CD4-positive, alpha-beta T cell (primary cell): ENCODE measurements at places on chromosomes 5 and 9.

GRCh38 chr5:127699416-127699815, 3.8 kb upstream of the CCDC192 start:
- no peak for DNase-seq

- no peak for DNase-seq
Measured at GRCh38 chr5:178333821-178334481, 101.3 kb upstream of the PHYKPL start.

DNA sequence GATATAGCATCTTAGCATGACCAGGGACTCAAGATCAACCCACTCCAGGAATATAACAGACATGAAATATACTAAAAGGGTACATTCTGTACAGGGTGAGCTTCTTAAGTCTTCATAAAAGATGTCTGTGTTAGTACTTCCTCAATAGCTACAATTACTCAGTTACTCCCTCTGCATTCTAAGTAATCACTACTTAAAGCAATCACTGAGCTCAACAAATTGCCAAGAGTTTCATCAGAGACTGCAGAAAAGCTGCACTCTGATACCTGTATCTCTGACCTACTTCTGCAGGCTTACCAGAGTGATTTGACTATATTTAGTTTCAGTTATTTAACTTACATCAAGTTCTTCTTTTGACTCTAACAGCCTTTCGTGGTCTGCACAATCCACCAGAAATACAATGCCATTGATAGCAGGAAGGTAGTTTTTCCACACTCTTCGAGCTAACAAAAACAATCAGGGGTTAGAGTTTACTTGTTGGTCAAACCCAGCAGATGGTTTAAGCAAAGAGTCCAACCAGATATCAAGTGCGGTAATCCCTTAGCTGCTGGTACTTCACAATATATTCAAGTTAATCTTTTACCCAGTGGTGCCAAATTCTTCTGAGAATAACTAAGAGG, 23.3 kb downstream of the SAR1B start:
- DNase-seq = no peak

DNA sequence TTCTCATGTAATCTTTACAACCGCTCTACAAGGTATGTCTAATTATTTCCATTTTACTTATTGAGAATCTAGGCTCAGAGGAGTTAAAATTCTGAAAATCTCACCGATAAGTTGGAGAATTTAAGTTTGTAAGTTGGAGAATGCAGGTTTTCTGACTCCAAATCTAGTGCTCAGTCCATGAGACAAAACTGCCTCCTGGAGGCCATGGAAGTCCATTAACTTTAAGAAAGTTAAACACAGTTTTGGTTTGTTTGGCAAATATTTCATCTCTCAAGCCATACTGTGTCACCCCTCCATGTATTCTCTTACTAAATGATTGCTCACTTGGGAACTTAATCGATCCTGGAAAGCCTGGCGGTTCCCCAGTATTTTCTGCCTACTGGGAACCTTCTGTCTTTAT, 52.6 kb downstream of the INIP start:
- no peak for DNase-seq

GRCh38 chr5:132684491-132684890, 10.7 kb downstream of the IL4 start:
- no peak for DNase-seq

DNA sequence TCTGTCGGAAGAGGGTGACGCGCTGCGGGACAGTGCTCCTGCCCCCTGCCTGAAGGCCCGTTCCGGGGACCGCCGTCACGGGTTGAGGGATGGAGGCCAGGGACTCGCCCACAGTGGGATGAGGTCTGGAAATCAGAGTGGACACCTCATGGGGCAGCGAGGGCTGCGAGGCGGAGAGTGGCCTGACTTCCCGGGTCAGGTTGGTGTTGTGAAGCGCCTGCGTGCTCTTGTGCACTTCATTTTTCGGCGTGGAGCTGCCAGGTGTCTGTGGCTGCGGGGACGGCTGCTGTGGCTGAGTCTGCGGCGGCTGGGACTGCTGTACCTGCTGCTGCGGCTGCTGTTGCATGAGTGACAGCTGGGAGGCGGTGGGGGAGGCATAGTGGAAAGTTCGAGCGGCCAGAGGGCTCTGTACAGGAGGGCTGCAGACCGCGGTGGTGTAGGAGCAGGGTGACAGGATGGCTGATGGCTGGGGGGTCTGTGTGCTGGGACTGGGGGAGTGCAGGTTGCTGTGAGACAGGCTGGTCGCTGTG, 434.1 kb downstream of the HCN1 start:
- DNase-seq = no peak

GRCh38 chr5:2797981-2798380, 46.5 kb upstream of the IRX2 start:
- DNase-seq = no peak

DNA sequence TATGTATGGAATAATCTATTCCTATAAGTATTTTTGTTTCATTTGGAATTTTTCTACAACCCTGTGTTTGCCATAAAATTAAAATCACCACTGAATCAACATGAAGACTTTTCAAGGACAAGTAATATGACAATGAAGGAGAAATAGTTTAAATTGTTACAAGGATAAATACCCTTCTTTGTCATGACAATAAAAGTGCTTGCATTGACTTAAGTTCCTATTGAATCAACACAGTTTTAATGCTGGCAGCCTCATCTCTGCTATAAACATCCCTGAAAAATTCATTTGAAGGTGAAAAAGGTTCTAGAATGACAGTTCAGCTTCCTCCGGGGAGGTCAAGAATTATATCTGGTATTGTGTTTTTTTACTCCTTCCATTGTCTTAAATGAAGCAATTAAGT, 1105.1 kb upstream of the CDH9 start:
- no peak for DNase-seq

DNA sequence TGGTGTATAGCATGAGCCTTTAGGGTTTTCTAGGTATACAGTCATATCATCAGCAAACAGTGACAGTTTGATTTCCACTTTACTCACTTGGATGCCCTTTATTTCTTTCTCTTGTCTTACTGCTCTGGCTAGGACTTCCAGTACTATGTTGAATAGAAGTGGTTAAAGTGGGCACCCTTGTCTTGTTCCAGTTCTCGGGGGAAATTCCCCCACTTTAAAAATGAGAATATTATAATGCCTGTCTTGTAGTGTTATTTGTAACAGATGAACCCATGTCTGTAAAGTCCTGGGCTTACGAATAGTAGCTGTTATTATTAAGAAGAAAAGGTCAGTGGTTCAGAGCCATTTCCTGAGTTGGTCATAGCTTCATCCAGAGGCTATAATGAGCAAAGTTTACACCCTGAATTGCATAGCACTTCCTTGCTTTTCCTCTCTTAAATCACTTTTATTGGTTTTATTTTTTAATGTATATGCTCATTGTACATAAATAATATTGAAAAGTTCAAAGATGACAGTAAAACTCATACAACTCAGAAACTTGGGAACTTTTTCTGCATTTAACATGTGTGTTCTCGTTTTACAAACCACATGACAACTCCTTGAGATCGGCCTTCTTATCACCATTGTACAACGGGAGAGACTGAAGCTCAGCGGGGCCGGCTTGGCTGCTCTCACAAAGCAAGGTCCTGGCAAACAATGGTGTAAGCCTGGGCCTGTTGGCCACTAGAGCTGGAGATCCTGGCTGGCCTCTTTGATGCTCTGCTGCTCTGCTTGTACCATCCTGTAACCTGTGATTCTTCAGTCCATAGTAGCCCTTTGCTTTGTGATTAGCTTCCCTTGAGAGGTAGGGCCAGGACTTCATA, 85.2 kb downstream of the CYFIP2 start:
- no peak for DNase-seq

DNA sequence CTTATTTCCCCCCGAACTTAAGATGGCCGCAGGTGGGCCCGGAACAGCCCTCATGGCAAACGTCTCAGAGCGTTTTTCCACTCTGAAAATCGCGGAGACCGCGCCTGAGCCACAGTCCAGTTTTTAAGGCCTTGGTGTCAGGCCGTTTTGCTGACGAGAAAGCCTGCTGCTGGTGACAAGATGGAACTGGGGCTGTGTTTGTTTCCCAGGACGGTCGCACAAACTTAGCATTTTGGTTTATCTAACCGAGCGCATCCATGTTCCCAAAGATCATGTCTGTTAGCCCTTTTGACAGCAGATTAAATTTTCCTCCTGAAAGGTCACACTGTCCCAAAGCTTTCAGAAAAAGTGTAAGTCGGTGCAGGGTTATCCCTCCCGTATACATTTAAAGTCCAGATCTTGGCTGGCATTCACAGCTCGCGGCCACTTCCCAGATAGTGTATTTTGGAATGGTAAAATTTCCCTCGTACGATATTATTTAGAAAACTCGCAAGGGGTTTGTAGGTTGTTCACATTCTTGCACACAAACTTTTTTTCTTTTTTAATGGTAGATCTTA, 812 bp downstream of the SREK1 start:
- DNase-seq = no peak

- no peak for DNase-seq
Measured at GRCh38 chr5:149782018-149782894, 52.1 kb downstream of the PPARGC1B start.

GRCh38 chr9:106526716-106527204, 336.2 kb upstream of the ZNF462 start:
- no peak for DNase-seq

DNA sequence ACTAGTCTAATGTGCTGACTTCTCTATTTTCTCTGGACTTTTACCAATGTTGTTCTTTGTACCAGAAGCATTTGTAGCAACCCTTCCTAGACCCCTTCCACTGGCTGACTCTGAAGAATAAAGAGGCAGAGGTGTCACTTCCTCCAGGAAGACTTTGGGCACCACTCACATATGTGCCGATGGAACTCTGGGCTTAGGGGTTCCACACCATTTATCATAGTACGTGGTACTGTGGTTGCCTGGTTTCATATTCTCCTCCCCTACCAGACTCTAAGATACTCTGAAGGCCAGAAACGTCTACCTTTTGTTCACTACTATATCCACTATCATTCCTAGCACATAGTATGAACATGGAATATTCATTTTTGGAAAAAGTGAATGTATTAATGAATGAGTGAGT, 88.0 kb downstream of the BNC2 start:
- DNase-seq = no peak

DNA sequence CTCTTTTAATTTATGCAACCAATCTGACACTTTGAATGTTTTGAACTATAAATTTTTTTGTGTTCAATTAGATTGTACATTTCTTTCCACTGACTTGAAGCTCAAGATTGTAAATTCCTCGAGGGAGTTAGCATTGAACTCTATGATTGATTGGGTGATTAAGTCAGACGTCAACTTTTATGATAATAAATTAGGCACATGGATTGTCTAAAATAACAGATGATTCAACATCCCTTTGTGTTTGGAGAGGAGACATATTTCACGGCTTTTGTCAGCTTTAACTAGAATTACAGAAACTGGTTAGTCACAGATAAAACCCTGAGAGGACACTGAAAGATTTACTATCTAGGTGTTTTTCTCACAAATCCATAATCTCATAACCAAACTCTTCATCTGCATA, 32.7 kb upstream of the TXNDC8 start:
- DNase-seq = no peak

DNA sequence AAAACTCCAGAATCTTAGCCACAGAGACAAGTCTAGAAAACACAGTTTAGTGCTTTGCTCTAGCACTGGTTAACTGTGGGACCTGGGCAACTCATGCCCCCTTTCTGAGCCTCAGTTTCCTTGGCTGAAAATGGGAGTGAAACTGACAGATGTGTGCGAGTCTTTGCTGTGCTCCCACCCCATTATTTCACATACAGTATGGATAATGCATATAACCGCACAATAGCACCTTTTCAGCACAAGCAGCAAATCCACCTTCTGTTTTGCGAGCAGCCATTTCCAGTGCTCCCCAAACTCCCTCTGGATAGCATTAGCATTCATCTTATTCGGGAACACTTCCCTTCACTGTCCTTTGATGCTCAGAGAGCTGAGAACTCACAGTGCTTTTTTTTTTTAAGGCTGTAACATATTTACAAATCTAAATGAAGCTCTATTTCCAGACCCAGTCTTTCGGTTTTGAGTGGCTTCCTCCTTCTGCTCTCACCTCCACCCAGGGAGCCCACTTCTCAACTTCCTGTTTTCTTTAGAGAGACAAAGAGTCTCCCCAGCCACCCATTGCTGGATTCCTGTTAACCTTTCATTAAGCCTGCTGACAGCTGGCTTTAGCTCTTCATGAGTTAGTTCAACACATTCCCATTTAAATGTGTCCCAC, 49.2 kb downstream of the TIMD4 start:
- DNase-seq = no peak

- no peak for DNase-seq
Measured at GRCh38 chr9:134602547-134603362, 38.8 kb upstream of the COL5A1 start.

- DNase-seq = no peak
Measured at GRCh38 chr5:105131045-105131444, 1568.5 kb upstream of the NUDT12 start.

DNA sequence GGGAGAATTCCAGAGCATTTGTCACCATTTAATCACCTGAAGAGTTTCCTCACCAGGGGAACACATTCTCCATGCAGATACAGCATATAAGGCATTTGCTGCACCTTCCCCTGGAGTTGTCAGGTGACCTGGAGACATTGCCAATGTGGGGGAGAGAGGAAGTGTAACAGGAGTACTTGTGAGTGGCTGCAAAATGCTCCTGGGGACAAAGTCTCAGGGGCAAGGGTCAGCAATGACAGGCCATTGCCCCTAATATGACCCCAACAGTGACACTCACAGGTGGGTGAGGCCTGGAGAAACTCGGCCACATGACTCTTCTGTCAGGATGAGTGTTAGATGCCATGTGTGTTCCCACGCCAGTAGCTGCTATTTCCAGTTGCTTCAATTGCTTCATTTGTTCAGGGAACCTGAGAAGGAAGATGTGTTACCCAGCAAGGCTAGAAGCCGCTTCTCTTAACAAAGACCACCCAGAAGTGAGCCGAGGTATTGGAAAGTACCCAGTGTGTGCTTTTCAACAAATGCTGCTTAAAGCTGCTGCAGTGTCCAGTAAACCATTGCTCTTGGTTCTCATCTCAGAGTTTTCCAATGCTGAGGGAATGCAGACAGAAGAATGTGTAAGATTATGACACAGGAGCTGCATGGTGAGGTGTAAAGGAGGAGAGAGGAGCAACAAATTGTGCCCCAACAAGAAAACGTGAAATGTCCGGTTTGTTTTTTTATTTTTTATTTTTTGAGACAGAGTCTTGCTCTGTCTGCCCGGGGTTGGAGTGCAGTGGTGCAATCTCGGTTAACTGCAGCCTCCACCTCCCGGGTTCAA, 128.2 kb upstream of the SLC44A1 start:
- DNase-seq = no peak

- no peak for DNase-seq
Measured at GRCh38 chr9:35490910-35491465, 1.1 kb downstream of the RUSC2 start.

- DNase-seq = no peak
Measured at GRCh38 chr5:142438573-142438972, 113.8 kb upstream of the SPRY4 start.

GRCh38 chr5:54663866-54664265, 146.3 kb downstream of the SNX18 start:
- no peak for DNase-seq

GRCh38 chr5:124888622-124889485, 142.4 kb upstream of the ZNF608 start:
- no peak for DNase-seq

- DNase-seq = no peak
Measured at GRCh38 chr5:34919077-34919476, 3.6 kb downstream of the BRIX1 start.
